ENCODE measurements at places on chromosomes 12 and 14.

GRCh38 chr14:60093606-60094005 lies 1.9 kb downstream of the PCNX4 start:
- no peak for DNase-seq

DNA sequence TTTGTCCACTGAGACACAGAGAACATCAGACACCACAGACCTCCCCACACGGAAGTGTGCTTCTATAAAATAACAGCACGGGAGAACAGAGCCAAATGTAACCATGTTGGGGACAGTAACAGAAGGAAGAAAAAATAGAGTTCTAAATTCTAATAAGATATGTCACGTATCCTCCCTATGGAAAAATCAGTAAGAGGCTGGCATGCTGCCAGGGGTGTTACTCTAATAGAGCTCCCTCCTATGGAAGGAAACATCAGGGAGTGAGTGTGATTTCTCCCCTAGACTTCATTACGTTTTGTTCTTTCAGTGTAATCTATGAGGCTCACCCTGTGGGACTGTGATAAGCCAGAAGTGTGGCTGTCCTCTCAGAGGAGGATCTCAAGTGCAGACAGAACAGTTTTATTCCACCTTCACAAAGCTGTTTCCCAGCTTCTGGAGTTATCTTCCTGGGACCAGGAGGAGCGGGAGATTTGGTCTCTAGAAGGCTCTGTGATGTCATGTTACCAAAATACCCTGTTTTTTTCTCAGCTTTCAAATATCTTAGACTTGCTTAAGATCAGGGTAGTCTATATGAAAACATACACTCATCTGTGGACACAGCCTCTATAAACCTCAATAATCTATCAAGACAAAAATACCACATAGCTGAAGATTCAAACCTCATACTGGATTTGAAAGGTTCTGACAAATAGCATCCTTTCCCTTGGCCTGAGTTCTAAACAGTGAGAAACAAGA lies 69.3 kb downstream of the ZFC3H1 start:
- DNase-seq: no peak

GRCh38 chr12:102120564-102120873 lies 536 bp downstream of the PARPBP start:
- DNase-seq: no peak

GRCh38 chr12:111589601-111590000 lies 9.5 kb downstream of the ATXN2 start:
- DNase-seq: no peak

DNA sequence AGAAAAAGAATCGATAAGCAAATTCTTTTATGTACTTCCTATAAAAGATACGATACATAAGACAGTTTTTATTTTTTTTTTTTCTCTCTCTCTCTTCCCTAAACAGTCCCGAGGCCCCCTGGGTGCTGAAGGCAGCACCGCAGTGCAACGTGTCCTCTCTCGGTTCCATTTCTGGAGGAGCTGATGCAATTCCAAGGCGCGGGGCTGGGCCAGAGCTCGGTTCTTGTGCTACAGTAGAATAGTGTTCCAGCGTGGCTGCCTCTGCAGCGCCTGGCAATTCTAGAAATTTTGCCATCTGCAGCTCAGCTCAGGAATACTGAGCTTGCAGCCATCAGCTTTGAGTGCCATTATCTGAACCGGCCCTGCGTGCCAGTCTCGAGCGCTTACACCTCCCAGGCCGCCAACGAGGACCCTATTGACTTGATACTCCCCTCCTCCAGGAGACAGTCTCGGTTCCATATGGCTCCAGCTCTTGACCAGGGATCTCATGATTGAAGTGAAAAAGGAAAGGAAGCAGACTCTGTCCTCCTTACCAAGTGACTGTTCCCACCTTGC lies 630 bp downstream of the ALDH1L2 start:
- no peak for DNase-seq

DNA sequence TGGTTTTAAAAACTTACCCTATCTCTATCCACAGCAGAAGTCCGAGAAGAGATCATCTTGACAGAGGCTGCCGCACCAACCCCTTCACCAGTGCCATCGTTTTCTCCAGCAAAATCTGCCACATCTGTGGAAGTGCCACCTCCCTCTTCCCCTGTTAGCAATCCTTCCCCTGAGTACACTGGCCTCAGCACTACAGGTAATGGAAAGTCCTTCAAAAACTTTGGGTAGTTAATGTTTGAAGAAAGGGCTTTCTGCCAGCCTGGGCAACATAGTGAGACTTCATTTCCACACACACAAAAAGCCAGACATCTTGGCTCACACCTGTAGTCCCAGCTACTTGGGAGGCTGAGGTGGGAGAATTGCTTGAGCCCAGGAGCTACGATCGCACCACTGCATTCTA lies 41.6 kb upstream of the RIC8B start:
- DNase-seq: no peak

GRCh38 chr12:104012331-104012730 lies 37.7 kb downstream of the GLT8D2 start:
- DNase-seq: no peak

GRCh38 chr12:89499857-89500256 lies 24.7 kb downstream of the GALNT4 start:
- DNase-seq: no peak

DNA sequence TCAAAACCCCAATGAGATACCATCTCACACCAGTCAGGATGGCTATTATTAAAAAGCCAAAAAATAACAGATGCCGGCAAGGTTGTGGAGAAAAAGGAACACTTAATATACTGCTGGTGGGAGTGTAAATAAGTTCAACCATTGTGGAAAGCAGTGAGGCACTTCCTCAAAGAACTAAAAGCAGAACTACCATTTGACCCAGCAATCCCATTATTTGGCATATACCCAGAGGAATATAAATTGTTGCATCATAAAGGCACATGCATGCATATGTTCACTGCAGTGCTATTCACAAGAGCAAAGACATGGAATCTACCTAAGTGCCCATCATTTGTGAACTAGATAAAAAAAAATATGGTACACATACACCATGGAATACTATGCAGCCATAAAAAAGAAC lies 59.9 kb downstream of the MGST1 start:
- no peak for DNase-seq

DNA sequence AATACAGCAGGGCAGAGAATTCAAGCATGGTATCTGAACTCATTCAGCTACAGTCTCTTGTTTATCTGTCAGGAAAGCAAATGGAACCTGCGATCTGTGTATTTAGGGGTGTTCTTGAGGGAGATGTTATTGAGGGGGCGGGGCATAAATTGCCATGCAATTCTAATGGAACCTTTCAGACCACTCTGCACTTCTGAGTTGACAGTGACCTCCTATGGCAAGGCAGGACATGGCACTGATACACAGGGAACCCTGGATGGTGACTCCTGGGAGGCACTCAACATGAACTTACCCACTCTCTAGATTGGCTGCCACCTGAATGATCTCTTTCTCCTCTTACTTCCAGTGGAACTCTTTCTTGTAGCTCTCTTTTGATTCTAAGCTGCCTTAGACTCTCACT lies 787.3 kb downstream of the VRK1 start:
- DNase-seq: no peak

Measured in brain pericyte (primary cell).